Activated CD8-positive, alpha-beta T cell treated with anti-CD3 and anti-CD28 coated beads for 36 hours (primary cell): ENCODE measurements at places on chromosomes 1 and 21.

DNA sequence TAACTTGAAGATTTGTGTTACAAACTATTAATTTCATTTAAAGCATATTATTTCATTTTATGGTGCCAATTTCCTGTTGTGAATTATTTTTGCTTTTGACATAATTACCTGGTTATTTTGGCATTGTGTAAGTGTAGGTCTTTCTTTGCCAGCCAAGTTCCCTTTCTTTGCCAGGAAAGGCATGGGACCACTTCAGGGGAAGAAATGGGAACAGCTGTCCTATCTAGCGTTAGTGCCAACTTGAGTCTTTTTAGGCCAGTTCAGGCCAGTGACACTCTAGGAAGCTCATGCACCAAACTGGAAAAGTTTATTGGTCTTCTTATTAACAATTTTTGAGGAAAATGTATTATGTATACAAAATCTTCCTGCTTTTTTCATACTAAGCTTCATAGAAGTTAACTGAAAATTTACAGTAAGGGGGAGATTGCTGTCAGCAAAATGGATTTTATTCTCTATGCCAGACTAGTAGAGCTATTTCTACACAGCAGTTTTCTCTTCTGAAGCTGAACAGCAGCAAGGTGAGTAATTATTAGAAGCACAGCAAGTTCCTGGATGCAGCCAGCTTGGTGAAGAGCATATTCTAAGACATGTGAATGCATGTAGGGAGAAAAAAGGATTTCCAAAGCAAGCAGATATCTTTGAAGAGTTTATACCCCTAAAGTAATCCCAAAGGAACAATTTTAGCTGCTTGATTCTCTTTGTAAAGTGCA is 914.6 kb upstream of the ADGRL4 start:
- H3K36me3 ChIP-seq = no peaks in the 10 kb centered on the region
- H3K4me1 ChIP-seq = no peaks in the 10 kb centered on the region
- H3K4me3 ChIP-seq = no peak overlapping the region

DNA sequence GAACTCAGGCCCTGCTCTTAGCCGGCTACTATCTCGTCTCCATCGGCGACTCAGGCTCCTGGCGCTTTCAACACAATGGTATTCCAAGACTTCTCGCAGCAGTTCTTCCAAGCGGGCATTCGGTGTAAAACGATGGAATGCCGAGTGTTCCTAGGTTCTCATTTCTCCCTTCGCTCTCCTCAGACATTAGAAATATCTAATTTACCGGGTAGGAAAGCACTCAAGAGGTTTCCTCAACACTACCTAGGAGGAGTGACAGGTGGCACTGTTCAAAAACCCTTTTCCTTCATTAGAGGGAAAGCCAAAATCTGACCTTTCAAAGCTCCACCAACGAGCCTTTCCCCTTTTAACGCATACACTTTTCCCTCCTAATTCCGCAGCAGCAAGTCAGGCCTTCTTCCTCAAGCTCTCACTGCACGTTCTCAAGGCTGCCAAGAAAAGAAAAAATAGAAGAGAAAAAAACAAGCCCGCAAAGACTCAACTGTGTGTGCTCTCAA is 601 bp downstream of the UBE2G2 start:
- H3K4me1 ChIP-seq = peaks cover 58% of the 10 kb centered on the region
- no peaks in the 10 kb centered on the region for H3K27me3 ChIP-seq
- peak overlapping the region; percentile 95 for H3K27ac ChIP-seq
- peak overlapping the region; percentile 99 for H3K4me3 ChIP-seq

DNA sequence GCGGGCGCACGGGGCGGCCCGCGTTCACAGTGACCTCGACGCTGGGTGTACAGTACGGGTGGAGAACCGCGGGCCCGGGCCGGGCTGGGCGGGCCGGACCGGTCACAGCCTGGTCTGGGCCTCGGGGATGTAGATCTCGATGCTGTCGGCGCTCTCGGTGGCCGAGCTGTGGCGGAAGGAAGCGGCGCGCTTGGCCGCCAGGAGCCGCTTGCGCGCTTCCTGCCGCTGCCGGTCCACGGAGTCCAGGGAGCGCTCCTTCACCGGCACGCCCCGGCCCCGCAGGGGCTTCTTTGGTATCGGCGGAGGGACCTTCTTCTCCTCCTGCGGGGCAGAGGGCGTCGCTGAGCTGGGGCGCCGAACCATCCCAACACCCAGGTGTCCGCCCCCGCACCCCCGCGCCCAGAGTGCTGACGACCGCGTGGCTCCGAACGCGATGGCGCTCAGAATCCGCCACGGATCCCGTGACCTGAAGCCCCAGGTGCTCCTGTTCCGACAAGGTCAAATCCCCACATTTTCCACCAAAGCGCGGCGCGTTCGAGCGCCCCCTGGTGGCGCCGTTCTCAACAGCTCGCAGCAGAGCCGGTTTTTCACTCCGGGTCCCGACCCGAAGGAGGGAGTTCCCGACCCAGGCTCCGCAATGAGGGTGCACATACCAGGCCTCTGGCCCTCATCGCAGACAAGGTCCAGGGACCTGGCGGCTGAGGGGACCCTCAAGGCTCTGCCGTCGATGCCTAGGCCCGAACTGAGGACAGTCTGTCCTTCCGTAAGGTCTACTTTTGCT is 6.6 kb upstream of the SMIM12 start:
- H3K27me3 ChIP-seq = no peaks in the 10 kb centered on the region
- H3K4me1 ChIP-seq = peaks cover 29% of the 10 kb centered on the region
- H3K27ac ChIP-seq = peak overlapping the region; percentile 90
- H3K4me3 ChIP-seq = peak overlapping the region; percentile 77

GRCh38 chr1:220879509-220880361 is 492 bp downstream of the HLX start:
- peaks cover 31% of the 10 kb centered on the region for H3K4me1 ChIP-seq
- no peaks in the 10 kb centered on the region for H3K36me3 ChIP-seq
- H3K27me3 ChIP-seq = peaks cover 78% of the 10 kb centered on the region
- peak overlapping the region; percentile 62 for H3K4me3 ChIP-seq

- no peaks in the 10 kb centered on the region for H3K4me1 ChIP-seq
- no peak for DNase-seq
- H3K27me3 ChIP-seq = peaks cover 18% of the 10 kb centered on the region
- H3K27ac ChIP-seq = no peak overlapping the region
- H3K36me3 ChIP-seq = no peaks in the 10 kb centered on the region
Observed at GRCh38 chr1:207925210-207925609, 14.3 kb upstream of the CD34 start.

GRCh38 chr21:15617964-15618363 is 111.8 kb upstream of the USP25 start:
- no peak for DNase-seq
- no peaks in the 10 kb centered on the region for H3K4me1 ChIP-seq
- no peaks in the 10 kb centered on the region for H3K36me3 ChIP-seq
- H3K4me3 ChIP-seq = no peak overlapping the region
